Trophoblast cell (in vitro differentiated cells and primary cell): ENCODE measurements at places on chromosomes 3 and 15.
A peak's percentile ranks its signal among the peaks of the same experiment; 100 is the strongest.

GRCh38 chr3:85781806-85782205 is 823.0 kb downstream of the CADM2 start:
- no peaks in the 10 kb centered on the region for H3K27me3 ChIP-seq
- no peaks in the 10 kb centered on the region for H3K4me1 ChIP-seq
- no peak for DNase-seq
- H3K36me3 ChIP-seq = no peaks in the 10 kb centered on the region

GRCh38 chr3:24012589-24013269 is 67.6 kb downstream of the NR1D2 start:
- H3K4me3 ChIP-seq = no peak overlapping the region
- no peak overlapping the region for H3K27ac ChIP-seq
- no peaks in the 10 kb centered on the region for H3K36me3 ChIP-seq
- peaks cover 10% of the 10 kb centered on the region for H3K4me1 ChIP-seq
- no peak for DNase-seq
- no peaks in the 10 kb centered on the region for H3K27me3 ChIP-seq

- H3K36me3 ChIP-seq = no peaks in the 10 kb centered on the region
- no peak overlapping the region for H3K4me3 ChIP-seq
- no peak for DNase-seq
- no peak overlapping the region for H3K27ac ChIP-seq
- no peaks in the 10 kb centered on the region for H3K4me1 ChIP-seq
- no peaks in the 10 kb centered on the region for H3K27me3 ChIP-seq
Observed at GRCh38 chr3:66592016-66592761, 91.4 kb upstream of the LRIG1 start.

- no peak for DNase-seq
- H3K4me3 ChIP-seq = no peak overlapping the region
- H3K36me3 ChIP-seq = peaks cover 26% of the 10 kb centered on the region
- no peak overlapping the region for H3K27ac ChIP-seq
- H3K27me3 ChIP-seq = no peaks in the 10 kb centered on the region
- H3K4me1 ChIP-seq = peaks cover 6% of the 10 kb centered on the region
Observed at GRCh38 chr15:89649716-89650115, 5.6 kb downstream of the KIF7 start.

DNA sequence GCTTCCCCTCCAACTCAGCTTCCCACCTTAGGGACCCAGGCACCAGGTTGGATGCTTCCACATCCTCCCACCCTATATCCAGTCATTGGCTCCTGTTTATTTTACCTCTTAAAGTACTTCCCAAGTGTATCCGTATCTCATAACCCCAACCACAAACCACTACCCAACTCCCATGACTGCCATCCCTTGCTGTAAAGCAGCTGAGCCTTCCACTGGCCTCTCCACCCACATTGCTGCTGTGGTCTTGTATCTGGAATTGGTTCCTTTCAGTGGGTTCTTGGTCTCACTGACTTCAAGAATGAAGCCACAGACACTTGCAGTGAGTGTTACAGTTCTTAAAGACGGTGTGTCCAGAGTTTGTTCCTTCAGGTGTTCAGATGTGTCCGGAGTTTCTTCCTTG is 79.8 kb upstream of the HRH1 start:
- no peaks in the 10 kb centered on the region for H3K36me3 ChIP-seq
- H3K27me3 ChIP-seq = no peaks in the 10 kb centered on the region
- no peak overlapping the region for H3K4me3 ChIP-seq
- DNase-seq = no peak
- H3K4me1 ChIP-seq = no peaks in the 10 kb centered on the region
- no peak overlapping the region for H3K27ac ChIP-seq

DNA sequence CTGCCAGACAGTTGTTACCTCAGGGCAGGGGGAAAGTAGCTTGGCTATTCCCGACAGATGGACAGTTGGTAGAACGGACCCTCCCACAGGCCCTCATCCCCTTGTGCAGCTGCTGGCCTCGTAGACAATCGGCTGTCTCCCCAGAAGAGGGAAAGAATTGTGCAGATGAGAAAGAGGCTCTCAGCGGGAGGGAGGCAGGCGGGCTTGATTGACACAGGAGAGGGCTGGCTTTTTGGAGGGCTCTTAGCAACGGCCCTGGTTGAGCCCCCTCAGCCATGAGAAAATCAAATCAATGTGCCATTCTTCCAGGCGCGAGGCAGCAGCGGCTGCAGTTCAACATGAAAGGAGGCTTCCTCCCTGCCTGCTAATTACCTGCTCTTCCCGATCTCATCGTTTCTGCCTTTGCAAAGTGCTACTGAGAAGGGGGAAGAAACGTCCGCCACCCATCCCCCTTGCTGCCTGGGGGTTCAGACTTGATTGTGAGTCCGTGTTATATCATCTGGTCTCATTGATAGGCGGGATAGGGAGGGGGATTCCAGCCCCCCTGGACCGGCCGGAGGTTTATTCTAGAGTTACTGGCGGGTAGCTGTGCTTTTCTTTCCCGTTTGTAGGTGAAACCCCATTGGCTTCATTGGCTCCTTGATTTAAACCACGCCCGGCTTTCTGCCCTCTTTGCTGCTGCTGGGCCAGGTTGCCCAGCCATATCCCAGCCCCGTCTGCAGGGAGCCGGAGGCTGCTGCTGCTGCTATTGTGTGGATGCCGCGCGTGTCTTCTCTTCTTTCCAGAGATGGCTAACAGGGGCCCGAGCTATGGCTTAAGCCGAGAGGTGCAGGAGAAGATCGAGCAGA is at the start of gene TAGLN3:
TAGLN3 (plus strand) TSS at position 287 of the 848 bp plus-strand sequence; CDS start at position 788, 501 bp downstream.
- peaks cover 6% of the 10 kb centered on the region for H3K4me1 ChIP-seq
- H3K27me3 ChIP-seq = no peaks in the 10 kb centered on the region
- peak within 1 kb of the TSS; percentile 16 for H3K4me3 ChIP-seq
- no peak for DNase-seq

GRCh38 chr3:4704552-4704951 is 211.4 kb downstream of the ITPR1 start:
- H3K4me3 ChIP-seq = no peak overlapping the region
- H3K36me3 ChIP-seq = no peaks in the 10 kb centered on the region
- peaks cover 7% of the 10 kb centered on the region for H3K4me1 ChIP-seq
- H3K27me3 ChIP-seq = no peaks in the 10 kb centered on the region
- no peak for DNase-seq

- no peaks in the 10 kb centered on the region for H3K27me3 ChIP-seq
- no peak overlapping the region for H3K4me3 ChIP-seq
- no peak overlapping the region for H3K27ac ChIP-seq
Observed at GRCh38 chr15:50140098-50140497, 21.1 kb upstream of the ATP8B4 start.

GRCh38 chr15:94056314-94056713 is 175.0 kb upstream of the MCTP2 start:
- no peaks in the 10 kb centered on the region for H3K36me3 ChIP-seq
- no peaks in the 10 kb centered on the region for H3K4me1 ChIP-seq
- H3K4me3 ChIP-seq = no peak overlapping the region
- no peak overlapping the region for H3K27ac ChIP-seq
- H3K27me3 ChIP-seq = no peaks in the 10 kb centered on the region
